ENCODE measurements at places on chromosomes 1 and 21.

DNA sequence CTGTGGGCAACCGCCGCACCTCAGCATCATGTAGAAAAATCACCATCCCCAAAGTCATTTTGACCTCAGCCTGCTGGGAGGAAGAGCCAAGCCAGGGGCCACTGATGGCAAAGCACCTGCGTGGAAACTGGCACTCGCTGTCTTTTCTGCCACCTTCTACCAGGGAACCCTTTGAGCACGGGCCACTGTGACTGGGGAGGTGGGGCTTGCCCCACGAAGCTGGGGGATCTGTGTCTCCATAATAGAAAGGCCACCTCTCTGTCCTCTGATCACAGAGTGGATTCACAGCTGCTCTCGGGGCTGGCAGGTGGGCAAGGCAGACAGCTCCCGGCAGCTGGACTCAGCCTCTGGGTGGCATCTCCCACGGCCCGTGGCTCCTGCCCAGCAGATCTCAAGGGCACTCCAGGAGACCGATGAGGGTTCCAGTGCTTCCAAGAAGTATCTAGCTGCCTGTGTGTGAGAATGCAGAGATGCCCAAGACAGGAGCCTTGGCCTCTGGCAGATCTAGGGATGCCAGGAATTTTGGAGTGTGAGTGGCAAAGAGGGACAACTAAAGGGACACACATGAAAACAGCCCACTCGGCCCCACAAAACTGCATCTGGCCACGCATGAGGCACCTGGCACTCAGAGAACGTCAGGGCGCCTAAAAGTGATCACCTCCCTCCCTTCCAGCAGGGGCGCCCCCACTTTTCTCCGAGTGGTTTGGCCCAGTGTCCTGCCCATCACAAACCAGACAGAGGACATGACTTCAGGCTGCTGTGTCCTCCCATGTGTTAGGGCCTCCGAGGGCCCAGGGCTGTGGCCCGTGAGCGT is 102.6 kb downstream of the PDE9A start:
- no peak for DNase-seq

DNA sequence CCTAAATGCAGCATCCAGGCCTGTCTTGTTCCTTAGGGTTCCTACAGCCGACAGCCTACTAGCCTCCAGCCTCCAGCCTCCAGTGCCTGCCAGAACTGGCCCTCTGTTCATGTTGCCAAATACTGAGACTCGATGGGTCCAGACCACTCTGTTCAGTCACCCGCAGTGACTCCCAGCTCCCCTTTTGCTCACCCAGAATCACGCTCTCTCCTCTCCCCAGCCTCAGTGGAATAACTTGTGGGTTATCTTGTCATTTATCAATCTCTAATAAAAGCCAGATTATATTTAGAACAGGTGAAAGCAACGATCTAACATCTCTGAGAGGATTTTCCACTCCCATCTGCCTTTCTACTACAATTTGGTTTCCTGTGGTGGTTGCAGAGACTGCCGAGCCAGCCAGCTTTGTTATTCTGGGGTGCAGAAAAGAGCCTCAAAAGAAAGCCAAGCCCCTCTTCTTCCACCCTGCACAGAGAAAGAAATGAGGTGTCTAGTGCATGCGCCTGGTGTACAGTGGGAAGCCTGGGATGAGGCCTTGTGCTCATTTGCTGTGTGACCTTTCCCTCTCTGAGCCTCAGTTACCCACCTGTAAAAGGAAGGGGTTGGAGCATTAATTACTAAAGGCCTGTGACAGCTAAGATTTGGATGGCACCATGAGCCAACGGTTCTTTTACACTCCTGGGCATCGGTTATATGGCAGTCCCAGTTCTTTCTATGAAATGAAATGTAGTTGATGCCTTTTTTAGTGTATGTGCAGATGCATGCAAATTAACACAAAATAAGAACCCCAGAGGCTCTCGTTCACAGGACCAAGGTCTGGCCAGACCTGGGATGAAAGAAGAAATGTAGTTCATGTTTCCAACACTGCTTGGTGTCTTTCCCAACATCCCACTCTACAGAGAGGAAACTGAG is 42.9 kb upstream of the ID3 start:
- DNase-seq = no peak

DNA sequence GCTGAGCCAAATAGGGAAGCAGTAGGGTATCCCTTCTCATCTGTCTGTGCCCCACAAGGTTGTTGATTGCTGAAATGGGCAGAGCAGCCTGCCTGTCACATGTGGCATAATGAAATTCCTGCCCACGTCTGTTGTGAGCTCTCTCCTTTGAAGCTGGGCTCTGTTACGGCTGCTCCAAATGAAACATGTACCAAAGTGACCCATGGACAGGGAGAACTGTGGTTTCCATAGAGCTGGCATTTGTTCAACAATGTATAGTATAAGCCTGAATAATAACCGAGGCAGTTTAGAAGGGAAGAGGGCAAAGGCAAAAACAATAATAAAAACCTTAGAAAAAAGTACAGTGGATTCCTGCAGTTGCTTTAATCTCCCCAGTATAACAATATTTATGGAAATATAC is 149.7 kb downstream of the LYPLAL1 start:
- DNase-seq = no peak

DNA sequence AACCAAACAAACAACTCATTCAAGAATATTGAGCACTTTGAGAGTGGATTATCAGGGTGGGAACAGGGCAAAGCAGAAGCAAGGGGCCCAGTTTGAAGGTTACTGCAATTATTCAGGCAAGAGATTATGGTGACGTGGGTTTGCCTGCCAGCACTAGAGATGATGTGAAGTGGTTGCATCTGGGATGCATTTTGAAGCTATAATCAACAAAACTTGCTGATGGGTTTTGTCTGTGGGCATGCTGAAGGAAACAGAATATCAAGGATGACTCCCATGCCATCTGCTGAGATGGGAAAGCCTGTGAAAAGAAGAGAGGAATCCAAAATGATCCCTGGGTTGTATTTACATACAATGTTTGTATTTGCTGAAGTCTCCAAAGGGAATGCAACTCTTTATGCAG is 224.3 kb upstream of the GREM2 start:
- no peak for DNase-seq

DNA sequence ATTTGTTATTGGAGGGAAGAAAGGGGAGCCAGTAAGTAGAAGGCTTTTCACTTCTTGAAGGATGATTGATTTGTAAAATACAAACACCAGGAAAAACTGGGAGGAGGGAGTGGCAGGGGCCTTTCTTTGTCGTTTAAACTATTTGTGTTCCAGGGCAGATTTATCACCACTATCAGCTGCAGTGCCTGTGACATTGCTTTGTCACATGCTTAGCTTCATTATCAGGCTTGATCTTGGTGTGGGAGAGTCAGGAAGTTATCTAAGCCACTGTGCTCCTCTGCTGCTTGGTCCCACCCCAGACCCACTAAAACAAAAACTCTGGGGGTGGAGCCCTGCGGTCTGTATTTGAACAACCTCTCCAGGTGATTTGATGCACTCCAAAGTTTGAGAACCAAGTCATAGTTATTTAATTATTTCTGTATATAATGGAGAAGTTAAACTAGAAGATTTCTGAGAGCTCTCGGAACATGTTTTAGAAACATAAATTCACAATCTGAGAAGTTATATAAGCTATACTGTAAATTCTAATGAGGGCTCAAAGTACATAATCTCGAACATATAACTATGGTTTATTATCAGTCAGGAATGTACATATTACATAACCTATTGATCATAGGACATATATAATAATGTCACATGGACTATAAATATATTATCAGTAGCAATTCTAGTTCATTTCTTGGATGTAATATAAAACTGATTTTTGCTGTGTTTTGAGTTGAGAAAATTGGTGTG is 87.9 kb downstream of the CDC14A start:
- DNase-seq = no peak

- DNase-seq = no peak
These were observed 134.9 kb downstream of the CLEC20A start for GRCh38 chr1:178361847-178362246.

DNA sequence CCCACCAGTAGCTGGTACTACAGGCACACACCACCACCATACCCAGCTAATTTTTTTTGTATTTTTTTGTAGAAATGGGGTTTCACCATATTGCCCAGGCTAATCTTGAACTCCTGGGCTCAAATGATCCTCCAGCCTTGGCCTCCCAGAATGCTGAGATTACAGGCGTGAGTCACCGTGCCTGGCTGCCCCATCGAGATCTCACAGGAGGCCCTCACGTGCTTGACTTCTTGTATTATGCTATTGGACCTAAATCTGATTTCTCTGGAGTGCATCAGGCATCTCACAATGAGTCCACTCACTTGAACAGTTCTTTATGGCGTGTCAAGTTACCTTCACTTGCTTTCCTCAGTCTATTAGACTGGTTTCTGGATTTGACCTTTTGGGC is 9.3 kb upstream of the RSRP1 start:
- no peak for DNase-seq

GRCh38 chr1:39973503-39974135 is 18.7 kb downstream of the MFSD2A start:
- peak; percentile 55 for DNase-seq

DNA sequence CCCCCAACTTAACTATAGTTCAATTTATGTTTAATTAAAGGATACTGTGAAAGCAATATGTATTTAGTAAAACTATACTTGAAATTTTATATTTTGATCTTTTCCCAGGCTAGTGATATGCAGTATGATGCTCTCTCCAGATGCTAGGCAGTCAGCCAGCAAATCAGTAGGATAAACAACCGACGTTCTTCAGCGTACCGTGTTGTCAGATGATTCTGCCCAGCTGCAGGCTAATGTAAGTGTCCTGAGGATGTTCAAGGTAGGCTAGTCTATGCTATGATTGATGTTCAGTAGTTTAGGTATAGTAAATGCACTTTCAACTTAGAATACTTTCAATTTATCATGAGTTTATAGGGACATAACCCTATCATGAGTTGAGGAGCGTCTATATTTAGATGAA is 762.6 kb downstream of the MRPL39 start:
- no peak for DNase-seq
